ENCODE measurements at places on chromosomes 3 and 15.

- no peak for DNase-seq
These were observed 1.3 kb downstream of the LRRC15 start for GRCh38 chr3:194367992-194368841.

- no peak for DNase-seq
These were observed 10.6 kb upstream of the STT3B start for GRCh38 chr3:31522152-31522551.

DNA sequence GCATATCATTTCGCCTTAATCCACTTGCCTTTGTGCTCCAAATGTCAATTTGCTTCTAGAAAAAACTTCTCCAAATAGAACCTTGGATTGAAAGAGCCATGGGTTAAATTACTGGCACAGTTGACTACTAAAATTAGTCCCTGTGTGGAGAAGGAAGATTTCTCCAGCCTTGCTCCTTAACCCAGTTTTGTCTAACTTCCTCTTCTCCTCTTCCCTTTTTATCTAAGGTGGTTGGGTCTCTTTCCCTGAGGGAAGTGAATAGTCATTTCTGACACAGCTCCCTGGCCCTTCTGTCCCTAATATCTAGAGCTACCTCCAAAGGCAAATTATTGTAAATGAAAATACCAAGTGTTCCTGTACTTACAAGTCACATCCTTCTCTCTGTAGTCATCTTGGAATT is 527.9 kb upstream of the TBL1XR1 start:
- DNase-seq = no peak

DNA sequence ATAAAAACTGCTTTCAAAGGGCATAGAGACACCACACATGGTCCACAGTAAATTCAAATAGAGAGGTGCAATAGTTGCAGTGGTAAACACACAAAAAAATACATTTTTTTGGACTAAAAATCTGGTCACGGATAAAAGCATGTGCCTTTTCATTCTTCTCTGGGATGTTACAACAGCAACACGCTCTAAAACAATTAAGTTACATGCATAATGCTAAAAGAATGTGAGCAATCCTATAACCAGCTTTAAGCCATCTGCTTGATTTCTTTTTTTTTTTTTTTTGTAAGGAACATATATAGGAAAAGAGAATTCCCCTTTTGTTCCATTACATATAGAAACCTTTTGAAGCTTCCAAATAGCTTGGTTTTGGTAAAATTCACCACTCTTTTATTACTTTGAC is 20.0 kb downstream of the WNT5A start:
- DNase-seq = no peak

- no peak for DNase-seq
These were observed 15.5 kb upstream of the ONECUT1 start for GRCh38 chr15:52805351-52806283.

Data from activated CD8-positive, alpha-beta memory T cell treated with anti-CD3 and anti-CD28 coated beads for 1 hour (primary cell).